ENCODE measurements at places on chromosomes 5 and 9.
A peak's percentile ranks its signal among the peaks of the same experiment; 100 is the strongest.

GRCh38 chr5:151092762-151093161 lies 11.9 kb upstream of the TNIP1 start:
- DNase-seq: peak; percentile 92

GRCh38 chr5:55597014-55597981 lies 62.5 kb upstream of the PLPP1 start:
- DNase-seq: peak; percentile 85

- DNase-seq: peak; percentile 23
Measured at GRCh38 chr5:178651046-178651810, 24.4 kb upstream of the CLK4 start.

DNA sequence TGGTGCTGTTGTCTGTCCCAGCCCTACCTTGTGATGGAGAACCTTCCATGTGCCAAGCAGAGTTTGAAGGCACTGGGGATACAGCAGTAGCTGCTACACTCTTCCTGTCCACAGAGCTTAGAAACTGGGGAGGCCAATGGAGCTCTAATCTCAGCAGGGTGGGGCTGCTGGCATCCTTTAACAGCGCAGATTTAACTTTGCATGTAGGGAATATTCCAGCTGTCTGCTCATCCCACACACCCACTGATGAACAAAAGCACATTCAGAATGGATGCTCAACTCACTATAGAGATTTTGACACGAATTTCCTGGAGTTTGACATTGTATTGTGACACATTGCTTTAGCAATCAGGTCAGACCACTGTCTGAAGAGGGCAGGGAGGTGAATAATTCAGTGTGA lies 49.0 kb downstream of the TMEM215 start:
- DNase-seq: no peak

- DNase-seq: no peak
Measured at GRCh38 chr9:120951960-120952618, 25.5 kb upstream of the TRAF1 start.

DNA sequence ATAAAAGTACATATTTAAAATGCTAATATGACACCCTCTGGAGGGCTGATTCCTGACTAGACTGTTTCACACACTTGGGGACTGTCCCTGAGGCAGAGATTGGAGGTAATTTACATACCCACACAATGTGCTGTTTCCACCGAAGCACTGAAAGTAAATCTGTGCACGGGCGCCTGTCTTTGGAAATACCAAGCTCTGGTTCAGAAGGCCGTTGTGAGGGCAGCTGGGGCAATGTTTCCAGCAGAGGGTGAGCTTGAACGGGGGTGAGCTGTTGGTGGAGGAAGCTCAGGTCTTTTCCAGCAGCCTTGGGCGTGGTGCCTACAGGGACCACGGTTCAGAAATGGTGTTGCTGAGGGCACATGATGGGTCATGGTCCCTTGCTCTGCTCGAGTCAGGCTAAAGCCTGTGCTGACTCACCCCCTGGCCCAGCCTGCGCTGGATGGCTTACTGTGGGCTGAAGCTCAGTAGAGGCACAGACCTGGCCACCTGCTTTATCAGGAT lies 25.8 kb upstream of the HMCN2 start:
- DNase-seq: no peak

DNA sequence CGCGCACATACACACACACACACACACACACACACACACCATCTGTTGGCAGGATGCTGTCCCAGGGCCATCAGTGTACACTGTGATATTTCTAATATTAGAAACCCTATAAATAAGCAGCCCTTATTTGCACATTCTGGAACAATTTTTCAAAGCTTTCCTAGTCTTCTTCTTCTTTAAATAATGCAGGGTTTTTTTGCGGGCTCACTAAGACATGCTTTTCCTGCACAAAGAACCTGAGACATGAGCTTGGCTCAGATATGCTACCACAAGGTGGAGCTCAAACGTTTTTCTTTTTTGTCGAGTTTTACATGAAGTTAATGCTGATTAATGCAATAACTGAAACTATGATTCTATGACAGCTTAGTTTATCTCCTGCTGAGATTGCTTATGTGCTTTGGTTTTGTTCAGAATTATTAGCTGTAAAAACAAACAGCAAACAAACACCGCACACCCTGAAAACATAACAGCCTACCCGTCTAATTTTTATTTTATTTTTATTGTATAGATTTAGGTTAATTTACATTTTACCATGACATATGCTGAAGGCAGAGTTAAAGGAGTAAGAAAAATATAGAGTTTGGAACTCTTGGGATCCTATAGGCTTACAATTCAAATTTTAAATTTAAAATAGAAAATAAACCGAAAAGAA lies 95.8 kb downstream of the ALDH1A1 start:
- DNase-seq: peak; percentile 70

DNA sequence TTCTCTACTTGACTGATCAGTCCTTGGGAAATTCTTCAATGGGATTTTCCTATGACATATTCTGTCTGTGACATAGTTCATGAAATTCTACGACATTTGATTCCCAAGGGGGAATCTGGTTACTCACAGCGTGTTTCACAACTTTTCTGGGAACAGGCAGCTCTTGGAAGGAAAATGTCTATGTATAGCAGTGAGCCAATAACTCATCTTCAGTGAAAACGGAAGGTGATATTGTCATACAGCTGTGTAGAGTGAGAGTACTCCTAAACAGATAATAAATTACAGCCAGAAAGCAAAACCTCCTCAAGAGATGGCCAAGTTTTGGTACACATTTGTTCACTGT lies 91.4 kb downstream of the C9orf152 start:
- DNase-seq: peak; percentile 95

DNA sequence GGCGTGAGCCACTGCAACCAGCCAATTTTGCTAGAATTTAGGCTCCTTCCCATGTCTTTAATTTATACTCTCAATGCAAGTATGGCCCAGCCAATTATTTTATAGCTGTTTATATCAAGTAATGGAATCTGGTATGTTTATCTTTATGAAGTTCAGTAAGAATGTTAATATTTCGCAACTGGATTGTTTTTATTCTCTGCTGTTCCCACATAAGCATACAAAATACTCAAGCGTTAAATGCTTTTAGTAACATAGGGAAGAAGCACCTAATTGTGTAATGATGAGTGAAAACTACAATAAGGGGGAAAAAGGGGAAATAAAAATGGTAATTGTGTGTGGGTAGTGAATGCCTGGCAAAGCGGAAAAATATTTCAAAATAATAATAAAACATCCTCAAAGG lies 21.3 kb downstream of the PWWP2A start:
- DNase-seq: peak; percentile 57

DNA sequence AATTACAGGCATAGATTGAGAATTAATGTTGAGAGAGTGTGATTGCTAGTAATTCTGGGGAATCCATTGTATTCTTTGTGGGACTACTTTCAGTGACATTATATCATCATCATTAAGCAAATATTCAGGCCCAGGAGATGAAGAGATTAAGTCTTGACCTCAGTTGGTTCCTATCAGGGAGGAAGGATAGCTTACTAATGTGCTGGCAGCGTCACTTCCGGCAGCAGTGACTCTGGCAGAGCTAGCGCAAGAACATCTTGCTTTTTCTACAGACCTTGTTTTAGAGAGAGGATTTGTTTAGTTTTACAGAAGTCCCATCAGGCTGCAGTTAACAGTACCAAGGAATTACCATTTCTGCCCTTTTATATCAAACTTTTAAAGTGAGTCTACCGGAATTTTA lies 20.3 kb downstream of the OSTF1 start:
- peak; percentile 59 for DNase-seq

- DNase-seq: no peak
Measured at GRCh38 chr5:41891066-41891707, 13.0 kb upstream of the RIMOC1 start.

- no peak for DNase-seq
Measured at GRCh38 chr5:45512521-45512920, 183.7 kb downstream of the HCN1 start.

GRCh38 chr5:45774528-45774927 lies 78.3 kb upstream of the HCN1 start:
- no peak for DNase-seq

- no peak for DNase-seq
Measured at GRCh38 chr9:74643303-74643923, 146.3 kb downstream of the RORB start.

- DNase-seq: no peak
Measured at GRCh38 chr9:106307670-106308069, 555.3 kb upstream of the ZNF462 start.

DNA sequence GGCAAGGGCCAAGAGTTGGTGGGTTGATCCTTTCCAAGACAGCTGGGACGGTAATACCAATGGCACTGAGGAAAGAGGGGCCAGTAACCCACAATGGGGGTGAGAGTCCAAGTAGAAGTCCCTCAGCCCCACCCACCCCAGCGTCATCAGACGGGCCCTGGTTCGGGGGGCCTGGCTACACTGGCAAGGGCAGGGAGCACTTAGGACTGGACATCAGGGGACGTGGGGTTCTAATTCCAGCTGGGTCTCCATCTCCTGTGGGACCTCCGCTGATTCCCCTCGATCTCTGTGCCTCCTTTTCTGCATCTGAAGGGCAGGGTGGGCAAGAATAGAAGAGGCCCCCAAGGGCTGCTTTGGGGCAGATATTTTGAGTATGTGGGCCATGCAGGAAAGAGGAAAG lies 53.5 kb upstream of the FCN1 start:
- no peak for DNase-seq

- peak; percentile 61 for DNase-seq
Measured at GRCh38 chr5:73424556-73424977, 24.0 kb downstream of the FOXD1 start.

DNA sequence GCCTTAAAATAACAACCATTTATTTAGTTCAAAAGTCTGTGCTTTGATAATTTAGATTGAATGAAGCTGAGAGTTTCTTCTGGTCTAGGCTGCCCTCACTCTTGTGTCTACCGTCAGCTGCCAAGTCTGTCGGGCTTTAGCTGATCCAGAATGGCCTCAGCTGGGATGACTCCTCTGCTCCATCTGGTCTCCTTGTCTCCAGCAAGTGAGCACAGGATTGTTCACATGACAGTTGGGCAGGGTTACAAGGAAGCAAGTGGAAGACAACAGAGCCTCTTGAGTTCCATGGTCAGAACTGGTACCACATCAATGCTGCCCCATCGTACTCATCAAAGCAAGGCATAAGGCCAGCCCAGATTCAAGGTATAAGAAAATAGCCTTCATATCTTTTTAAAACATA lies 9.0 kb downstream of the HTR1A start:
- no peak for DNase-seq

GRCh38 chr5:163682234-163682633 lies 176.8 kb downstream of the MAT2B start:
- no peak for DNase-seq

DNA sequence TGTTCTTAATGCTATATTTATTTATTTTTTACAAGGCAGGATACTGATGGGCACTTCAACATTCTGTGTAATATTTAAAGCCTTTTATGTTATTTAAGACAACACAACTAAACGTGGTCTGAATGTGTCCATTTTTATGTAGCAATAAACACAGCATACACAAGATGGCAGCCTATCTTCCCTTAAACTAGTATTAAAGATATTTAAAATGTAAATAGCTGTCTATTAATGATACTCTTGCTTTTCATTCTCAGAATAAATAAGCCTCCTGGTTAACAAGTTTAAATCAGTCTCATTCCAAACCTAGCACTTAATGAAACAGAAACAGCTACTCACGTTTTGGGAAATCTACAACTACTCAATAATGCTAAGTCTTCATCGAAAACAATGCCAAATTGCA lies 315.7 kb downstream of the MCTP1 start:
- peak; percentile 4 for DNase-seq

- no peak for DNase-seq
Measured at GRCh38 chr5:152488869-152489268, 83.8 kb upstream of the NMUR2 start.

DNA sequence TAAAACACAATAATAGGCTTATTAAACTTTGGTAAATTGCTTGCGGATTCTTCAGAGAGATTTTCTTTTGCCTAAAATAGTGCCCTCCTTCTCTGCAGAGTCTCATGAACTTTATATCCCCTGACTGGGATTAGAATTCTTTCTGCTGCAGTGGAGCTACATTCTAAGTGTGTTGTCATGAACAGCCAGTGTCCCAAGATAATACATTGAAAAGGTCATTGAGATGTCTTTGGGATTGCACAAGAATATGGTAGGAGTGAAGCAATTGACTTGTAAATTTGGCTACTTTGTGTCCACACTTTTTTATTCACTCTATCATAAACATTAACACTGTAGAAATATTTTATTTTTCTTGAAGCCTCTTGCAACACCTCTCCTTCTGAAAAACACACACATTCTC lies 604.5 kb downstream of the GABRG2 start:
- no peak for DNase-seq

DNA sequence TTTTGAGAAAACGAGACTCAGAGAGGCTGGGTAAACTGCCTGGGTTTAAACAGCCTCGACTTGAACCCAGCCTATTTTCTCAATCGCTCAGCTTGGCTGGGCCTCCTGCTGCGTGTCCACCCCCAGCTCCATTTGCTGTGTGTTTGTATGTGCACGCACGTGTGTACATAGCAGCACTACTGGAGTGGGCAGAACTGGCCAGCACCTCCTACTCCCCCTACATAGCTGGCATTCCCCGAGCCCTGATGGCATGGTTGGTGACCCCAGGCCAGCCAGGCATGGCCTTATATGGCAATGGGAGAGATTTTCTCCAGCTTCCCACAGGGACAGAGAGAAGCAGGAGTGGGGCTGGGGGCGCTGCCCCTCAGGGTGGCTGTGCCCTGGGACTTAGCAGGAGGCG lies 4.1 kb downstream of the AIF1L start:
- DNase-seq: no peak

DNA sequence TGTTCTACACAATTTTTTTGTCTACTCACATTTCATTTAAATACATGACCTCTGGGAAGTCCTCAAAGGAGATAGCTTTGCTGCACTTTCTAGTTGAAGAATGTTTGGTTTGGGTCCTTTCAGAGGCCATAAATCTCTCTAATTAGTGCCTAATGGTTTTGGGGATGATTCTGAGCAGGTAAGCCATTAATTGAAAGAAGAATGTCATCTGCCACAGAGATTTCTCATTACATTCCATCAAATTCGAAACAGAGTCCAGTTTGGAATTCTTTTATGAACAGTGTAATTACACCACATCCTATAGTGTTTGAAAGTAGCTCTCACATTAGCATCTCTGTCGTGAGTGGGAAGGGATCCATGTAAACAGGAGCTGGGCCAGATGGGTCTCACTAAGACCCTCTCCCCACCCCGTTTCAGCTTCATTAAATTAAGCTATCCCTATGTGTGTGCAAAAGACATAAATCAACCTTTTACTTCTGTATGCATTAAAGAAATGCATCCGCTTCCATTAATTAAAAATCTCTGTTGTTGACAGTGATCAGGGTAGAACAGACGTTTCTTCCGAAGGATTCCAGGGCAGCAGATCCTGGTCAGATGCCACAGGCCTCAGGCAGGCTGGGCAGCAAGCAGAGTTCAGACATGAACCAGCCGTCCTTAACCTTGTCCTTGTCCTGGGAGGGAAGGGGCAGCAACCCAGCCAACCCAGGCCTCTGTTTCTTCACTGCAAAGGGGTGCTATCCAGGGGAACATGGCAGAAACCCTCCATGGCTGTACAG lies 99.8 kb upstream of the MAP1B start:
- no peak for DNase-seq

Data from AG10803 (cell line).